Activated CD4-positive, CD25-positive, alpha-beta regulatory T cell treated with anti-CD3 and anti-CD28 coated beads, Interleukin-2, amount 50 U/mL, for 16 hours (primary cell): ENCODE measurements at places on chromosomes 12 and 14.

DNA sequence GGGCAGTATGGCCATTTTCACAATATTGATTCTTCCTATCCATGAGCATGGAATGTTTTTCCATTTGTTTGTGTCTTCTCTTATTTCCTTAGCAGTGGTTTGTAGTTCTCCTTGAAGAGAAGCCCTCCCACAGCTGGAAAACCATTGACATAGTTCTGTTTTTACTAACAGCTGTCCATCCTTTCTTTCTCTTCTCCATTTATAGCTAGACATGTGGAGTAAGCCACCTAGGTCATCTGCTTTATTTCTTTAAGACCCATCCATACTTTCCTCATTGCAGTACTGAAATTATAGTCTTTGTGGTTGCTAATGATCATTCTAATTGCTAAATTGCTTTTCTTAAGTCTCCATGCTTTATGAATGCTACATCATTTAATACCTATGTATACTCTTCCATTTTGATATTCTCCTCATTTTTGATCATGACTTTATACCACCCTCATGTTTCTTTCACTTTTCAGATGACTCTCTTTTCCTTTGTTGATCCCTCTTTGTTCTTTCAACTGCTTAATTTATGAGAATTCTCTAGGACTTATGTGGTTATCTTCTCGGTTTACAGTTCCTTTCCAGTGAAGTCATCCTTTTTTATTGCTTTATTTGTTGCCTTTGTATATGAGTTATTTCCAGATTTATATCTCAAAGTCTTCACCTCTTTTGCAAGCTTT lies 114.2 kb downstream of the PCNX1 start:
- DNase-seq = no peak

- no peak for DNase-seq
These were observed 18.2 kb downstream of the ANG start for GRCh38 chr14:20706657-20707355.

DNA sequence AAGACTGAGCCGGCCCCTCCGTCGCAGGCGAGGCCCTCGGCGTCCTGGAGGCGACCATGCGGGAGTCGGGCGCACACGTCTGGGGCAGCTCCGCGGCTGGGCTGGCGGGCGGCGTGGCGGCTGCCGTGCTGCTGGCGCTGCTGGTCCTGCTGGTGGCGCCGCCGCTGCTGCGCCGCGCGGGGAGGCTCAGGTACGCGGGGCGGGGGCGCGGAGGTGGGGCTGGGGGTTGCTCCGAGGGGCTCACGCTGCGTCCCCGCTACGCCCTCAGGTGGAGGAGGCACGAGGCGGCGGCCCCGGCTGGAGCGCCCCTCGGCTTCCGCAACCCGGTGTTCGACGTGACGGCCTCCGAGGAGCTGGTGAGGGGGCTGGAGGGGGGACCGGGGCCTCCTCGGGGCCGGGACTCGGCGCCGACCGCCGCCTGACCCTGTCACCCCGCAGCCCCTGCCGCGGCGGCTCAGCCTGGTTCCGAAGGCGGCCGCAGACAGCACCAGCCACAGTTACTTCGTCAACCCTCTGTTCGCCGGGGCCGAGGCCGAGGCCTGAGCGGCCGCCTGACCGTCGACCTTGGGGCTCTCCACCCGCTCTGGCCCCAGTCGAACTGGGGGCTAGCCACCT lies 7.8 kb downstream of the AMN start:
- DNase-seq = no peak

GRCh38 chr12:66495709-66496108 lies 183.2 kb downstream of the GRIP1 start:
- no peak for DNase-seq

GRCh38 chr12:24212496-24212895 lies 263.0 kb upstream of the SOX5 start:
- no peak for DNase-seq

DNA sequence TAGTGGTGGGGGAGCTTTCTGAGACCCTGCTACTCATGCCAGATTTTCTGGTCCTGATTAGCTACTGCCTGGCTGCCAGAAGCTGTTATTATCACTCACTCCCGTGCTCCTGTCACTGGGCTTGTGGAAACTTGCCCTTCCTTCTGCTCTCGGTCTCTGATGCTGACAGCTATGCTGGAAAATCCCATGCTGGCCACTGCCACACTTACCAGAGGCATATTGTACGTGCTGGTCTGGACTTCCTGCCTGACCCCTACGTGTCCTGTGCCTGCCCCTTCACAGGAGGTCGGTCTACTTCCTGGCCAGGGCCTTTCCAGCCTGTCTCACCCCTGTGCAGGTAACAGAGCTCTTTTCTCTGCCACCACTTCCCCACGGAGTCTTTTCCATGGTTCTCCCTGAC lies 149.4 kb upstream of the PLEKHG7 start:
- DNase-seq = no peak

DNA sequence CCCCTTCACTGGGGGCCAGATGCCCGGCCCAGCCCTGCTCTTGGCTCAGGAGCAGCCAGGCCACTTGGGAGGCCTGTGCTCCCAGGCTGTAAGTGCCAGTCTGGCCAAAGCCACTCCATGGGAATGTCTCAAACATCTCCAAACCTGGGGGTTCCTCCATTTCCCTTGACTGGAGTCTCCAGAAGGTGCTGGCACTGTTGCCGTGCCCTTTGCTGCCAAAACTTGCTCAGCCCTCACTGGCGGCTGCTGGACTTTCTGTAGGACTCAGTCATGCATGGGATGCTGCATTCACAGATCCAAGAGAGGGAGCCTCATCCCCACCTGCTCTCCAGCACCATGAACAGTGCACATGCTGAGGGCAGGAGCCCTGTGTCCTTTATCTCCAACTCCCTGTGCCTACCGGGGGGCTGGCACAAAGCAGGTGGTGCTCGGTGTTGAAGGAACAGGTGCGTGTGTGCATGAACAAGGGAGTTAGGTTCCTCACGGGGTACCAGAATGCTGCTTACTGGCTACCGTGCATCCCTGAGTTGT lies 9.6 kb upstream of the OTUB2 start:
- no peak for DNase-seq

- DNase-seq = no peak
These were observed 59.0 kb downstream of the LLPH start for GRCh38 chr12:66071549-66071948.

- DNase-seq = no peak
These were observed 51.2 kb upstream of the AEBP2 start for GRCh38 chr12:19388131-19388549.

- DNase-seq = no peak
These were observed 42.1 kb downstream of the GPR68 start for GRCh38 chr14:91202234-91202974.

GRCh38 chr12:20505056-20505455 lies 136.7 kb downstream of the PDE3A start:
- no peak for DNase-seq

DNA sequence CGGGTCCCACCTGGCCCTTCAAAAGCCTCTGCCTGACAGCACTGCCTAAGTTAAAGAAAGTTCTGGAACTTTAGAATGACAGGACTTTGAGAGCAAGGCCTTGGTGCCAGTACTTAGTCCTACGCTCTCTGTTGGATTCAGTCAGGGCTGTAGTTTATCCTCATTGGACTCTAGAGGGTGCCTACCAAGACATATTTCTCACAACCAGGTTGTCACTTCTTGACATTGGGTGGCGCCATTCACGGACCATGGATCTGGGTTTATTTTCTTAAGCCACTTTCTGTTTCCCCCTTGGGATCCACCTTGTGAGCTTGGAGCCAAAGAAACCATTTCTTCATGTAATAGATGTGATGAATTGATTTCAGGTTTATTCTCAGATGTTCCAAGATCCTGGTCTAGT lies 787.0 kb upstream of the TBX3 start:
- DNase-seq = no peak

DNA sequence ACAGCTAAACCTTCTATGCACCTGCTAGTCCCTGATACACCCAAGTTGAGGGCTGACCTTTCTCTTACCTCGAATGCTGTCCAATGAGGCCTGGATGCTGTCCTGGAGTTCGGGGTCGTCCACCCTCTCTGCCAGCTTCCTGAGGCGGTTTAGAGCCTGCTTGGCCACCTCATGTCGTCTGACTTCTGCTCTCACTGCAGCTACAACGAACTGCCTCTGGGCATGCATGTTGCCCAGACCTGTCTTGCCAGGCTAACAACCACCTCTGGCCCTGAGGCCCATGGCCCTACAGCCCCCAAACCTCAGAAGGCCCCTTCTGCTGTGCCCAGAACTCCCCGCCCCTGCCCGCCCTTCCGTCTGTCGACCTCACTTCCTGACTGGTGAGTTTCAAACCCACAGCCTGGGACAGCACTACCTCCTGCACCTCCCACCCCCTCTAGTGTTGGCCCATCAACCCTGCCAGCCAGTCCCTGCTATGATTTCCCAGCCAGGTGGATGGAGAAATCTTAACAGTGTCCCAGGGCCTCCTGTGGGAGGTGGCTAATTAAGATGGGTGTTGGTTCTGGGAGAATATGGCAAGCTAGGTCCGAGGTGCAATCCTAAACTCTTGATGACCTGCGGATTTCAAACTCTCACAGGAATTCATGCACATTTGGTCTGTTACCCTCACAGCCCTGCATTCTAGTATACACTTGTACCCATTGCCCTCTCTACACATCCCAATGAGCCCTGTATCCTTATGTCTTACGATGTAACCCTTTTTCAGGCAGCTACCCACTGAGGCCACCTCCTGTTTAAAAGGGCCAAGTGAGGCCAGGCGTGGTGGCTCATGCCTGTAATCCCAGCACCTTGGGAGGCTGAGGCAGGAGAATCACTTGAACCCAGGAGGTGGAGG lies 2.7 kb upstream of the TSPAN31 start:
- DNase-seq = peak; percentile 65

DNA sequence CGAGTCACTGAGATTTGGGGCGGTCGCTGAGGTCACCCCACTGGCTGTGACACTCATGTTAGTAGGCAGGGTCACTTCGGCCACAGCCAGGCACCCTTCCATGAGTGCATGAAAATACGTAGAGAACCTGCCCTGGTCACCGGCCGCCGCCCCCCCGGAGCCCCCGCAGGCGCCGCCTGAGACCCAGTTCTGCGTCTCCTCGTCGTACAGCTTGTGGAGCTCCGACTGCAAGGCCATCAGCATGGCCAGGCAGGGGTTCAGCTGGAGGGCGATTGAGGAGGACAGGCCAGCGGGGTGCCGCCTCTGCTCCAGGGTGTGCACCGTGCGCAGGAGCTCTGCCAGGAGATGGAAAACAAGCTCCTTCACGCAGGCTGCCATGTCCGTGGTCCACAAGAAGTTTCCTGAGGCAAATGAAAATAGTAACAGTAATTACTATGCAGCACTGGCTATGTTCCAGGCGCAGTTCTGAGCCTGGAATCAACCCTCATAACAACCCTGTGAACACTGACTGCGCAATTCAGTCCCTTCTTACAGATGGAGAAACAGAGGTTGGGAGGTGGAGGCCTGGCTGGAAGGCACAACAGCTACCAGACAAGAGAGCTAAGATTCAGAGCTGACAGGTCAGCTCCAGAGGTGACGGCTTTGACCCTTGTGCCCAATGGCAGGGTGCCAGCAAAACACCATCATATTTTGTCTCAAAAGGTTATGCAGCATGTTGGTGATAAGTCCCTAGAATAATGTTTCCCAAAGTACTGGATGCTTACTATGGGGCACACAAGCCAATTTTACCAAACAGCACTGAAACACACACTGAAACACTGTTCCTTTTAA lies 59.9 kb downstream of the TRAFD1 start:
- DNase-seq = no peak
